ENCODE measurements at places on chromosomes 16 and 17.
A peak's percentile ranks its signal among the peaks of the same experiment; 100 is the strongest.

- DNase-seq = no peak
Measured at GRCh38 chr16:7027401-7027800, 305.2 kb upstream of the RBFOX1 start.

DNA sequence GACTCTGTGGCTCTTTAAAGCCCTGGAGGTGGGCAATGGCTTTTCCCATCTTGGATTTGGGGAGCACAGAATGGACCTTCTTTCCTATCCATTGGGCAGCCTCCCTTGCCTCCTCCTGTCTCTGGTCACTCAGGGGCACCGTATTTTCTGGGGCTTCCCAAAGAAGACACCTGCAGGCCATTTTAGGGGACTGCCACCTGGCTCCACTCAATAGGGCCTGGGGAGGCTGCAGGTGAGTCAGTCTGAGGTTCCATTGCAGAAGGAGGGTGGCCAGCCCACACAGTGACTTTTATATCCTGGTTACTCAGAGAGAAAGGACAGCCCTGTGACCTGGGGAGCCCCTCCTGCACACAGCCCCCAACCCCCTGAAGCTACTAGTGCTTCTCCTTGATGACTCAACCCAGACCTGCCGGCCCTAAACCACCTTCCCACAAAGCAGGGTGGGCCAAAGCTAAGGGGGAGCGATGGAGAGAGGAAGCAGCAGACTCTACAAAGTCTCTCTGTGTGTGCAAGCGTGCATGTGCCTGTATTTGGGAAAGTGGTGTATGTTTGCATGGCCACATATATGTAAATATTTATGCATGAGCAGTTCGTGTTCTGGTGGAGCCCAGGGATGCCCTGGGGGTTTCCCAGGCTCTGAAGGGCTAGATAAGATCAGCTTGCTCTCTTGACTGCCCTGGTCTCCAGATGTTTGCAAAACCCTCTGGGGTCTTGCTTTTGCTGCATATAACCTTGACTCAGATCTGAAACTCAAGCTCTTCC is 5.0 kb downstream of the CX3CL1 start:
- DNase-seq = no peak

GRCh38 chr17:49508866-49509587 is 13.9 kb downstream of the NGFR start:
- no peak for DNase-seq

GRCh38 chr16:88455610-88456355 is 2.7 kb downstream of the ZFPM1 start:
- DNase-seq = peak; percentile 56

GRCh38 chr16:278863-279366 is 1.5 kb upstream of the ARHGDIG start:
- peak; percentile 9 for DNase-seq

DNA sequence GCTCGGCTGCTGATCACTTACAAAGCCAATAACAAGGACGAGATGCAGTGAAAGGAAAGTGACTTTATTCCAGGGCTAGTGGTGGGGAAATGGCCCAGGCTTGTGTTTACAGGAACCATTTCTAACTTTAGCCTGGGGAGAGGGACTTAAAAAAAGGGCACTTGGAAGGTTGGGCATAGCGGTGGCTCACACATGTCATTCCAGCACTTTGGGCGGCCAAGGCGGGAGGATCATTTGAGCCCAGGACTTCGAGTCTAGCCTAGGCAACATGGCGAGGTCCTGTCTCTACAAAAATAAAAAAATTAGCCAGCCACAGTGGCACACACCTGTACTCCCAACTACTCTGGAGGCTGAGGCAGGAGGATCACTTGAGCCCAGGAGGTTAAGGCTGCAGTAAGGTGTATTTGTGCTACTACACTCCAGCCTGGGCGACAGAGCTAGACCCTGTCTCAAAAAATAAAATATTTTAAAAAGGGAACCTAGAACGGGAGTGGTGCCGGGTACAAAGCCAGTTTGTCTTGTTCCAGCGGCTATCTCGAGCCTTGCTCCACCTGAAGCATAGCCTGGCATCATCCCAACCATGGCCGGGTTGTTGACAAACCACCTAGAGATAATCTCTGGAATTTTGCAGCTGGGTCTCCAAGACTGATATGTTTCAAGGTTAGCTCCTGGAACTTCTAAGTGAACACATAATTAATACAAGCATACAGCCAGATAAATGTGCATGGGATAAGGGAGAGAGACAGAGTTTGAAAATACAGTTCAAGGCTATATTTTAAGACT is 5.7 kb upstream of the TVP23A start:
- DNase-seq = no peak

GRCh38 chr16:72502594-72503005 is 330.6 kb upstream of the PMFBP1 start:
- DNase-seq = no peak

- no peak for DNase-seq
Measured at GRCh38 chr16:49020436-49020835, 261.2 kb downstream of the CBLN1 start.

- DNase-seq = no peak
Measured at GRCh38 chr17:21240369-21241055, 12.7 kb downstream of the NATD1 start.

DNA sequence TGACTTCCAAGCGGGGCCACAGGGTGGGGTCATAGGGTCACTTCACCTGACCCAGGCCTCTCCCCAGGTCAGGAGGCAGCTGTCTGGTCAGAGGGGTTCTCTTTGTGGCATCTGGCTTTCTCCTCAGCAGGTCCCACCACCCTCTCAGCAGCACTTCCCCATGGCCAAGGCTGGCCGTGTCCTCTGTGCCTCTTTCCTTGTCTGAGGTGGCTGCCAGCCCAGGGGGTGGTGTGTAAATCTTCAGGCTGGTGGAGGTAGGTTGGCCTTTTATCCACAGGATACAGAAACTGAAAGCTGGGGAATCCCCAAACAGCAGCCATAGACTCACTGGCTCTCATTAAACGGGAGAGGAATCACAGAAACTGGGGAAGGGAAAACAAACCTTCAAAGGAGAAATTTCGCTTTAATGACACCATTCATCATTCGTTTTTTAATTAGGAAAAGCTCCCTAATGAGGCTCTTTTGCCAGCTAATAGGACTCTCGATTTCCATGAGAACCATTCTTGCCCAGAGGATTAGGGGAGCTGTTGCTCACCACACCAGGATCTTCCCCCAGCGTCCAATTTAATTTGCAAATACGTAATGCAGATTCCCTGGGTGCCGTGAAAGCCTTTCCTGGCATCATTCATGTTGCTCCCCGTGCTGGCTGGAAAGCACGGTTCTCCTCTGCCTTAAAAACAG is 18.0 kb downstream of the C17orf75 start:
- no peak for DNase-seq

DNA sequence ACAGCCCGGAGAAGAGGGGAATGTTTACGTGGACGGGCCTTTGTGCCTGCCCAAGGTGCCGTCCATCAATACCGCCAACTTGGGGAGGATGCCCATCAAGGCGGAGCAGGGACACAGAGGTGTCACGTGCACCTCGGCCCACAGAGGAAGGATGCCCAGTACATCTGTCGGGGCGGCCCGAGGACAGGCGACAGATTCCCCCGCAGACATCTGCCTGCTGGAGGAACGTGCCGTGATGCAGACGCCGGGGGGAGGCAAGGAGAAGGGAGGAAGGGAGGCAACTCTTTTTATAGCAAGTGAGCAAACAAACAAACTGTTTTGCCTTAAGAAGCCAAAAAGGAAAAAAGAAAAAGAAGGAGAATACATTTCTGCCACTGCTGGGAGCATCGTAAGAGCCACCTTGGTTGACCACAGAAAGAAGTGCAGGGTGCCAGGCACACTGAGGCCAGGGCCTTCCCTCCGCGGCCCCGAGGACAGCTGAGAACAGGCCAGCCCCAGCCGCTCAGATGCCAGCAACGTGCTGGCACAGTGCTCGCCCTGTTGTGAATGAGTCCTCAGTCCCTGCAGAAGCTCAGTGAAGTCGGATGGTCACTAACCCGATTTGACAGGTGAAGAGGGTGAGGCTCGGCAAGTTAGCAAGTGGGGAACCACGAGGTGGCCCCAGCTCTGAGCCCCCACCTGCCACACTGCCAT is 146.4 kb downstream of the RBFOX3 start:
- DNase-seq = no peak

GRCh38 chr17:73643001-73643851 is 1.0 kb downstream of the SDK2 start:
- DNase-seq = no peak

- DNase-seq = no peak
Measured at GRCh38 chr16:68223072-68223471, 12.9 kb downstream of the ESRP2 start.

DNA sequence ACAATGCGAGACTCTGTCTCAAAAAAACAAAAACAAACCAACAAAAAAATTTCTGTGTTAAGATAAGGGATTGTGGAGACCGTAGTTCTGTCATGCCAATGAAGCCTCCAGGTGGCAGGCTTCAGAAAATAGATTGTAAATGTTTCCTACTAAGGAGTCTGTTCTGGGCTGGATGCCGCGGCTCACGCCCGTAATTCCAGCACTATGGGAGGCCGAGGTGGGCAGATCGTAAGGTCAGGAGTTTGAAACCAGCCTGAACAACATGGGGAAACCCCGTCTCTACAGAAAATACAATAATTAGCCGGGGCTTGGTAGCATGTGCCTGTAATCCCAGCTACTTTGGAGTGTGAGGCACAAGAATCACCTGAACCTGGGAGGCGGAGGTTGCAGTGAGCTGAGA is 4.4 kb upstream of the SNX29 start:
- DNase-seq = no peak

DNA sequence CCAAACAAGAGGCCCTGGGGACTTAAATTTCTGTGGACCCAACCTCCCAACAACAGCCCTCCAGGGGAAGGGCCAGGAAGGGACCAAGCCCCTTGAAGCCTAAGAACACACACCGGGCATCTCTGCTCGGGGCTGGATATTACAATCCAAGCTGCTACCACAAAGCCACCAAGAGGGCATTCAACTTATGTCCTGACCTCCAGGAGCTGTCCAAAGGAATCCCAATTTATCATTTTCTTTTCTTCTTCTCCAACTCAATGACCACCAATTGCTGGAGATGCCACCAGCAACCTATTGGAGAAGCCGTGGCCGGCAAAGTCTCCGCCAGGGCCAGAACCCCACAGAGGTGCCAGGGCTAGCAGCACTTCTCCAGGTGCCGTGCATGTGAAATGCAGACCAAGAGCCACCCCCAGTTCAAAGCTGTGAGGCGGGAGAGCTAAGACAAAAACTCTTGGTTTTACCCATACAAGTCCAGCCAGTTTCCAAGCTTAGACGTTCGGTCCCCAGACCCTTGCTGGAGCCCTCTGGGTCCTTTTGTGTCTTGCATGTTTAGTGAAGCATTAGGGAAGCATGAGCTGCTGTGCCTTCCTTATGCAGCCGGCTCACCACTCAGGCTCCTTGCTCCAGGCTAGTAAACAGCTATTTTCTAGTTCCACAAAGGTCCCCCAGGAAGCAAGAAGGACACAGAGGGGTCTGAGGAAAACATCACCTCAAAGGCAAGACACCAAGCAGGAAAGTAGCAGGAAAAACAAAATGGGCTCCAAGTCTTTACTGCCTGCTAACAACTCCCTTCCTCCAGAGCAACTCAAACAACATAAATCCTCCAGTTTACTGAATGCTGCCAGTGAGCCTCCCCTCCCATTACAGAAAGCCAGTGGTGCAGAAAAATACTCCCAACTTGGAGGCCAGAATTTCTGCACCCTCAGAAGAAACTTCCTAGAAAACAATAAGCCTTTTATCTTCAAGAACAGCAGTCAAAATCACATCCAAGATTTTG is 3.2 kb downstream of the PITPNA start:
- no peak for DNase-seq

DNA sequence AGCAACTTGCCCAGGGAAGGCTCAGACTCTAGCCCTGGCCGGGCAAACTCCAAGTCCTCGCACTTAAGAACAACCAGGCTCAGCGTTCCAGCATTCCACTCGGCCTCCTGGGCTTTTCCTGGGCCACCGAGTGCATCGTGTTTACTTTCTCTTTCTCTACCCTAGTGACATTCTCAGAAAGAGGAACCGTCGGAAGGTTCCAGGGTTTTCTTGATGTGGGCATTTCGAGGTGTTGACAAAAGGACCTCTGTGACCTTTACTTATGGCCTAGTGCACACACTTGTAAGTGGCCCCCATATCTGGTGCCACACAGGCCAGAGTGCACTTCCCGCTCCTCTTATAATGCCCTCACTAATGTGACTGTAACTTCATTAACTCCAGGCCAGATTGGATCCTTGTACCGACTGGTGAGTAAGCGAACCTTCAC is 3.1 kb upstream of the BANP start:
- DNase-seq = no peak

DNA sequence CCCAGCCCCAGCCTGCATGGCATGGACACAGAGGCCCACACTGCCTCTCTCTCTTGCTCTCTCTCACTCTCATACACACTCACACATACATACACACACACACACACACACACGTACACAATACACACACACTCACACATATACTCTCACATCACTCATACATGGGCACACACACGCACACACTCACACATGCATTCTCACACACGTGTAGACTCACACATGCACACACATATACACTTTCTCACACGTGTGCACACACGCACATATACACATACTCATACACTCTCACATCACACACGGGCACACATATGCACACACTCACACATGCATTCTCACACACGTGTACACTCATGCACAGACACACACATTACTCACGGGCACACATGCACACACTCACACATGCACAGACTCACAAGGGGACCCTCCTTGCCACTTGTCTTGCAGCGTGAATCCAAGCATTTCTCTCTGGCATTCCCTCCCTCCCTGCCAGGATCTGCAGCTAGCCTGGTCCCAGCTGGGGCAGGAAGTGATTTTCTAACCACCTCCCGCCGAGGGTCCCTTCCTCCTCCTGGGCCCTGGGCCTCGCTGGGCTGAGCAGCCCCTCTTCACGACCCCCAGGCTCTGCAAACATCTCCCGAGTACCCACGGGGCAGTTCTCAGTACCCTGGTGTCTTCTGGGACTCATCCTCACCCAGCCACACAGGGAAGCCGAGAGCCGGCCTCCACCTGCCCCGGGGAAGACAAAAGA is 37.5 kb downstream of the IL21R start:
- DNase-seq = no peak

DNA sequence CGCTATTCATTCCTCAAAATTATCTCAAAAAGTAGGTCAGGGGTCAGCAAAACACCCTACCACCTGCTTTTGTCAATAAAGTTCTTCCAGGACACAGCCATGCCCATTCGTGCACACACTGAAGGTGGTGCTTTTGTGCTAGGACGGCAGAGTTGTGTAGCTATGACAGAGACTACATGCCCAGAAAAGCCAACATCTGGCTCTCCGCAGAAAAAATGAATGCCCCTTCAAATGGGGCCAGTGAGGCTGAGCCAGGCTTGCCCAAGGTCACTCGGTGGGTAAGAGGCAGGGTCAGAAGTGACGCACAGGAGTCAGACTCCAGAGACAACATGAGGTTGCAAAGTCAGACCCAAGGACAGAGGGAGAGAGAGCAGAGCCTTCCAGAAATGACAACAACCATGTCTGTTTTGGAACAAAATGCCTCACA is 200.1 kb downstream of the XYLT1 start:
- DNase-seq = no peak

GRCh38 chr16:74623214-74623838 is 16.4 kb upstream of the GLG1 start:
- no peak for DNase-seq

- no peak for DNase-seq
Measured at GRCh38 chr16:89119166-89119621, 25.5 kb downstream of the ACSF3 start.
